ENCODE measurements at places on chromosomes 5 and 9.

DNA sequence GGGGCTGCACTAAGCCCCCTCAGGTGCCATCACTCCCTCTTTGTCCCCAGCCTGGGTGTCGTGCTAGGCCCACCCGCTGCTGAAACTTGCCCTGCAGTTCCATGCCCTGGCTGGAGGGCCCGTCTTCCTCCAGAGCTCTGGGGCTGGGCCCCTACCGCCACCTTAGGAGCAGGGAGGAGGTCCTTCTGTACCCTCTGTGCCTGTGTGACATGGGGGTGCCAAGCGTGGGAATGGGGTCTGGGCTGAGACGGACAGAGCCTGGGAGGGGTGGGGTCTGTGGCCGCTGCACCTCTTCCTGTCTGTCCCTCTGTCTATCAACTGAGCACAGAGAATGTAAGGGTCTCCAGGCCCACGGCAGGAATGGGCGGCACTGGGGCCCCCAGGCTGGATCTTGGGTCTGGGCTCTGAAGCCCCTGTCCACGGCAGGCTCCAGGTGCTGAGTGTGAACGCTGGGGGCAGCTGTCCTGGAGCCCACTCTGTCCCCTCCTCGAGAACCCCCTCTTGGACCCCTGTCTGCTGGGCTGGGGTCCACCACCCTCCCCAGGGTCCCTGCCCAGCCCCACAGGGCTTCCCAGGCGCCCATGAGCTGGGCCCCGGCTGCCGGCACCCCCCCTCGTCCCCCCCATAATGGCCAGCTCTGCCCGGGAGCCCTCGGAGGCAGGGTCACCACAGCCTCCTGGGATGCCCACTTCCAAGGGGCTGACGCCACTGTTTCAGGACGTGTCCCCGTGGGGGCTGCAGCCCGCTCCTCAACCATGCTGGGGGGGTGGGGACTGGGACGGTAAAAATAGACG is 15.8 kb upstream of the NRARP start:
- H3K36me3 ChIP-seq = no peaks in the 10 kb centered on the region
- H3K4me1 ChIP-seq = no peaks in the 10 kb centered on the region
- peaks cover 9% of the 10 kb centered on the region for H3K27me3 ChIP-seq
- no peak for DNase-seq
- no peak overlapping the region for H3K4me3 ChIP-seq

DNA sequence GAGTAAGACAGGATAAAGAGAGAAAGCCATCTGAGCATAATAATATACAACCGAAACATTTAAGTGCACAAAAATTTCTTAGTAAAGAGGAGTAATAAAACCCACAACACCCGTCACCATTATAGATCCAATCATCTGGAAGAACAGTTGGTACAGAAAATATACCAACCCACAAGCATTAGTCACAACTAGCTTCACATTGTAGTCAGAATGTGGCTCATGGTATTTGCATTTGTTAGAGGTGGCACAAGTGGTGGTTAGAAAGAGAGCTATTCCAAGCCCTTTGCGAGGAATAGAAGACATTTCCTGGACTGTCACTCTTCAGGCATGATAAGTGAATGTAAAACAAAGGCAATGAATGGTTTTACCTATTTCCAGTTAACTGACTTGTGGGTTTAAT is 677.5 kb upstream of the ST8SIA4 start:
- no peak overlapping the region for H3K4me3 ChIP-seq
- no peaks in the 10 kb centered on the region for H3K36me3 ChIP-seq

DNA sequence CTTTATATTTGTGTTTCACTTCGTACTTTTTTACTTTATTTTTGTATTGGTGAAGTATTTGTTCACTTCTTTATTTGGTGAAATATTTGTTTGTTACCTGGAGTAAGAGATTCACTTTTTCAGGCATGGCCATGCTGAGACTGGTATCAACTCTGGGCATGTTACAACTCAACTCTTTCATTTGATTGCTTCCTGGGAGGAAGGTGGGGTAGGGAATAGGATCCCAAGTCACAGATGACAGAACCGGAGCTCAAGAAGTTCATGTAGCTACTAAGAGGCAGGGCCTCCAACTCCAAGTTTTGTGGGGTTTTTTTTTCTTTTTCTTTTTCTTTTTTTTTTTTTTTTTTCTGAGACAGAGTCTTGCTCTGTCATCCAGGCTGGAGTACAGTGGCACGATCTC is 6.1 kb upstream of the ADGRD2 start:
- H3K4me3 ChIP-seq = no peak overlapping the region
- no peaks in the 10 kb centered on the region for H3K36me3 ChIP-seq
- H3K27me3 ChIP-seq = peaks cover 30% of the 10 kb centered on the region
- H3K4me1 ChIP-seq = no peaks in the 10 kb centered on the region
- DNase-seq = no peak

- no peaks in the 10 kb centered on the region for H3K4me1 ChIP-seq
- DNase-seq = no peak
- H3K36me3 ChIP-seq = no peaks in the 10 kb centered on the region
- no peak overlapping the region for H3K27ac ChIP-seq
These were observed 54.5 kb downstream of the BNC2 start for GRCh38 chr9:16816011-16816410.

- H3K4me3 ChIP-seq = no peak overlapping the region
- DNase-seq = no peak
- H3K36me3 ChIP-seq = no peaks in the 10 kb centered on the region
- peaks cover 61% of the 10 kb centered on the region for H3K27me3 ChIP-seq
- no peak overlapping the region for H3K27ac ChIP-seq
These were observed 478.2 kb upstream of the TNC start for GRCh38 chr9:115596021-115596745.

GRCh38 chr5:58926541-58926935 is 343.7 kb downstream of the RAB3C start:
- peaks cover 7% of the 10 kb centered on the region for H3K4me1 ChIP-seq
- no peak for DNase-seq
- H3K27me3 ChIP-seq = peaks cover 9% of the 10 kb centered on the region
- H3K4me3 ChIP-seq = no peak overlapping the region

DNA sequence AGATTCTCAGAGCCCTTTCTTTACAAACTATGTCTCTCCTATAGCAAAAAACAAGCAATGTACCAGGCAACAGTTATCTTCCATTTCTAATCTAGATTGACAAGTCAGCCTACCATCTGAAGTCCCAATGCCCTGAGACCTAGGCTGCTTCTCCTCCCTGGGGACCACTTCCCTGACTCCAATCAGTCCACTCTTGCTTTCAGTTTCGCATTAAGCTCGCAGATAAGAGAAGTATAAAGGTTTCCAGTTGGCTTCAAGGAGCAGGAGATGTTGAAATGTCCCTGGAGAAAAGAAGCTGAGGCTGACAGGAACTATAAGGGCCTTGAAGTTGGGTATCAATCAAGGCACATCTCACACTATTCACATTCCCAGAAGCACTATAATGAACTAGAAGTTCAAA is 32.3 kb downstream of the ERP44 start:
- H3K27ac ChIP-seq = peak overlapping the region; percentile 59
- no peak overlapping the region for H3K4me3 ChIP-seq
- no peak for DNase-seq
- H3K27me3 ChIP-seq = no peaks in the 10 kb centered on the region

DNA sequence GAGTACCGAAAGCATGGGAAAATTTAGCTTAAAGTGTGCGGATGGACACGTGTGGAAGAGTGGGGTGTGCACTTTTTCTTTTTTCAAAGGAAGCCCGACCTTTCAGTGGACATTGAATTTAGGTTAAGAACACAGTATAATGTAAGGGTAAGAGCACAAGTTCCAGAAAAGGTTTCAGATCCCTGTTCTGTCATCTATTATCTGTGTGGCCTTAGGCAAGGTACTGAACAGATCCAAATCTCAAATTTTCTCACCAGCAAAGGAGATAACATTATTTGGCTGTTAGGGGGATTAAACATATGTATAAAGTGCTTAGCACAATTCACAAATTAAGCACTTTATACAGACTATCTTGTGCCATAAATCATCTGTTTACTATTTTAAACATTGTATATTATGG is 441.0 kb downstream of the SPOCK1 start:
- H3K27ac ChIP-seq = no peak overlapping the region
- no peaks in the 10 kb centered on the region for H3K36me3 ChIP-seq
- no peaks in the 10 kb centered on the region for H3K4me1 ChIP-seq

GRCh38 chr9:82024908-82025307 is 36.3 kb downstream of the SPATA31D1 start:
- no peak for DNase-seq
- H3K36me3 ChIP-seq = no peaks in the 10 kb centered on the region
- H3K4me3 ChIP-seq = no peak overlapping the region
- no peaks in the 10 kb centered on the region for H3K4me1 ChIP-seq
- no peak overlapping the region for H3K27ac ChIP-seq
- H3K27me3 ChIP-seq = no peaks in the 10 kb centered on the region

DNA sequence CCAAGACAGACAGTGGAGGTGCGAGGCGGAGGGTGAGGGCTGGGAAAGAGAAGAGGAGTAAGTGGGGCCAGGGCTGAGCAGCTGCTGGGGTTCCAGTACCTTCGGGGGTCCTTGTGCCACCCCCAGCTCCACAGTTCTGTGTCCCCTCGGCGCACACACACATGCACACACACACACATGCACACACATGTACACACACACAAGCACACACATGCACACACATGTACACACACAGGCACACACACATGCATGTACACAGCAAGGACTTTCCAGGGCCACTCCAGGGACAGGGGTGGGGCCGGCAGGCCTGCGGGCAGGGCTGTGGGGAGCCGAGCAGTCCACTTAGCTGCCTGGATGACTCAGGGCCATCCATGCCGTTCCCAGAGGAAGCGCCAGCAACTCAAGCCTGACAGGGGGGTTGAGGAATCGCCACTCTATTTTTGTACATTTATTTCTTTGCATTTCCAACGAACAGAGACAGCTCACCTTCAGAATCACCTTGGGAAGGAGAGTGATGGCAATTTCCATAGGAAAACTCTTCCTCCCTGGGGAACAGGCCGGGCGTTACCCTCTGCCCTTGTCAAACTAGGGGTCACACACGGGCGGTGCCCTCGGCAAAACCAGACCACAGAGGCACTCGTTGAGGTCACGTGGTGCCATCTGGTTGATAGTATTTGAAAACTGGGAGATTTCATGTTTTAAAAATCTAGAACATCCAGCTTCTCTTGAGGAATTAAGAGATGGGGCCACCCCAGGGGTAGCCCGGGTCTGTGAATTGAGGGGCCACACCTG is 135.7 kb downstream of the ADAMTS2 start:
- H3K4me1 ChIP-seq = no peaks in the 10 kb centered on the region
- peaks cover 33% of the 10 kb centered on the region for H3K27me3 ChIP-seq
- H3K36me3 ChIP-seq = no peaks in the 10 kb centered on the region
- no peak overlapping the region for H3K27ac ChIP-seq

DNA sequence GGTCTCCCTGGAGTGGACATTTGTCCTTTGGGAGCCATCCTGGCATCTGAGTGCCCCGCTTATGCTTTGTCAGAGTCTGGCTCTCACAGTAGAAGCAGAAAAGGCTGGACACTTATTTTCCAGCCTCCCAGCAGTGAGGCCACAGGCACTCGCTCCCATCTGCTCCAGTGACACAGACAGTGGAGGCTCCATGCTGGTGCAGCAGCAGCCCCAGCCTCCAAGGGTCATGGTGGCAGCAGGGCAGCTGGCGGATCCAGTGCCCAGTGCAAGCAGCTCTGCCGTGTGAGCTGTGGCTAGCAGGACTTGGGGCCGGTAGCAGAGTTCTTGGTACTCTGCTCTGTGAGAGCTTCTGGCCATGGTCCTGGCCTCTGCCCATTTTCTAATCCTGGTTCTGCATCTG is 157.3 kb upstream of the ALDH1B1 start:
- no peaks in the 10 kb centered on the region for H3K27me3 ChIP-seq
- no peak overlapping the region for H3K4me3 ChIP-seq
- no peak for DNase-seq

DNA sequence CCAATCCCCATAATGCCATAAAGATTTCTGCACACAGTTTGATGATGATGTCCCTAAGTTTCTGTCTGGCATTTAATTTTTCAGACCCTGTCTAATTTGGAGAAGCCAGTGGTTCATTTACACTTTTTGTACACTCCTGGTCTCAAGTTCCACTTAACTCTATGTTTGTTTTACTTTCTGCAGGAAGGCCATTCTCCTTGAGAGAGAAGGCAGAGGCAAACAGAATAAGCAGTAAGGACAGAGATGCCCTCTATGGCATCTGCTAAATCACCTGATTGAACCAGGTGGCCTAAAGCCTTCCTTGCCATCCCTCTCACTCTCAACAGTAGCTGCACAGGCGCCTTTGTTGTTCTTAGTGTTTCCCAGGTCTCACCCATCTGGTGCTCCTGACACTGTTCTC is 86.1 kb upstream of the LRRTM2 start:
- H3K27ac ChIP-seq = no peak overlapping the region
- H3K36me3 ChIP-seq = no peaks in the 10 kb centered on the region
- DNase-seq = no peak
- no peaks in the 10 kb centered on the region for H3K4me1 ChIP-seq
- H3K4me3 ChIP-seq = no peak overlapping the region

- no peak overlapping the region for H3K4me3 ChIP-seq
- no peaks in the 10 kb centered on the region for H3K36me3 ChIP-seq
- no peaks in the 10 kb centered on the region for H3K4me1 ChIP-seq
These were observed 128.8 kb downstream of the NR2F1-AS1 start for GRCh38 chr5:93452255-93452654.

DNA sequence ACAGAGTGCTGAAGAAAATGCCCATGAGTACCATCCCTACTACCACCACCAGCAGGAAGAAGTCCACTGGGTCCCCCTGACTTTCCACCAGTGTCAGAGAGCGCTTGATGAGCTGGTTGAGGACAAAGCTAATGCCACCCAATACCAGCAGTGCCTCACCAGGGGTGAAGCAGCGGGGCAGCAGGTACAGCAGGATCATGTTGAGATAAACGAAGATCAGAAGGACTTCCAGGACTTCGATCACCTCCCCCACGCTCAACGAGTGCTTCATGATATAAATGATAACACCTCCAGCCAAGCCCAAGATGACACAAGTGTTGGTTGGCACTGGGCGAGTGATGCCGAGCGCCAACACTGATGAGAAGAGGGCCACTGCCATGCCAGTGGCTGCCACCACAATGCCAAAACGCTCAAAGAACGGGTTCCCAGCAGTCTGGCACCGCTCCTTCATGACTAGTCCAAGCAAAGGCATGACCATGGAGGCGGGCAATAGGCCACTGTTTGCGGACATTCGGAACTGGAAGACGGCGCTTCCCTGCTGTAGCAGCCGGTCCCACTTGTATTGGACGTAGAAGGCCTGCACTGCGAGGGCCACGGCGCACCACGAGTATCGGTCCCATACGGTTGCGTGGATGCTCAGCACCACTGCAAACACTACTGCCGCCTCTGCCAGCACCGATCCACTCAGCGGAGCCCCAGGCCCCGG is 679 bp downstream of the DOLK start:
- H3K4me1 ChIP-seq = peaks cover 24% of the 10 kb centered on the region
- H3K27me3 ChIP-seq = no peaks in the 10 kb centered on the region
- H3K27ac ChIP-seq = peak overlapping the region; percentile 94
- DNase-seq = no peak
- H3K36me3 ChIP-seq = peaks cover 39% of the 10 kb centered on the region

DNA sequence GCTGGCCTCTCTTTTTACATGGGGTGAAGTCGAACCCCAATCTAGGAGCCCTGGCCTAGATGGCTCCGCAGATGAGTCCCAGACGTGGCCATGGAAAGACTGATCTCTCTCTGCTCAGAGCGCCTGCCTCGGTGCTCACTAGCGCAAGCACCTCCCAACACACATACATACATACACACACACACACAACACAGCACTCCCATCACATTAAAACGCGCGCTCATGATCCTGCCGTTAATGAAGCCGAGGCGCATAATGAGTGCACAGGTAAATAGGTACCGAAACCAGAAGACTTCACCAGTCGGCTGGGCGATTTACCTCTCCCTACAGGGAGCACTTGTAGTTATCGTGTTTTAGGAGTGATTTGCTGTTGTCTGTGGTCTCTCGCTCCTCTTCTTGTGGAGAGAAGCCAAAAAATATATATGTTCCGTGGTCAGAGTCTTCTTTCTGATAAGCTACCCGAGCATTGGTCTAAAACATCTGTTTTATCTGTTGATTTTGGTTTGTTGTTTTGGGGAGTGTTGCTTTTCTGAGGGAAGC is 207.7 kb downstream of the MEF2C start:
- no peak for DNase-seq
- H3K4me1 ChIP-seq = peaks cover 14% of the 10 kb centered on the region
- H3K27ac ChIP-seq = no peak overlapping the region
- peaks cover 83% of the 10 kb centered on the region for H3K27me3 ChIP-seq
- H3K36me3 ChIP-seq = peaks cover 37% of the 10 kb centered on the region

Measured in effector memory CD8-positive, alpha-beta T cell (primary cell).